ENCODE measurements at places on chromosomes 2 and 18.

- DNase-seq = no peak
These were observed 82.2 kb downstream of the EPAS1 start for GRCh38 chr2:46379213-46380037.

- peak; percentile 56 for DNase-seq
These were observed 463.7 kb upstream of the HNMT start for GRCh38 chr2:137500599-137500998.

GRCh38 chr2:68667371-68667770 lies 24.0 kb downstream of the PROKR1 start:
- DNase-seq = no peak

DNA sequence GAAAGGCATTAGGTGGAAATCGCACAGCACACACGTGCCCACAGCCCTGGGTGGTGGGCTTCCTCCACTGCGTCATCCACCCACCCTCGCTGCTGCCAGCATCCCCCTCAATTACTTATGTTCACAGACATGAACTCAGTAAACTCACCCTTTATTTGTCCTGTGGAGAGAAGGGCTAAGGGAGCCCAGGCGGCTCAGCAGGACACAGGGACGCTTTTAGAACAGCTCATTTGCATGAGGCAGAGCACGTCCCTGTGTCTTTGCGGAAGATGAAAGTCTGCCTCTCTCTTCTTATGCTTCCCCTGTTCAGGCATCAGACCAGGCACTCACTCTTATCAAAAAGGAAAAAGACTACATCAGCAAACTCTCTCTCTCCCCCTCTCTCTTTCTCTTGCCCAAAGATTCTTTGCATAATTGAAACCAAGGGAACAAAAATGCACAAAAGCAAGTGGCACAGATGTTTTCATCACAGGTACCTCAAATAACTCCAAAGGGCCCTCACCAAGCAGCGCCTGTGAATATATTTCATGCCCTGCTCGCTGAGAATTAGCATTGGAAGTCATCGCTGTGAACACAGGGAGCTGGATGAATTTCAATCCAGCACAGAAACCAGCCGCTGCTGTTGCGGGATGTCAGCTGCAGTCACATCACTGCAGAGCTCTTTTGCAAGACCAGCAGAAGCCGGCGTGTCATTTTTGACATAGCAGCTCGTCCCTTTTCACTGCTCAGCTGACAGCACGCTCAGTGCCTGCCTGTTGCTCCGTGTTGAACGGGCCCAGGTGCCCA lies 376.3 kb upstream of the MYT1L start:
- DNase-seq = no peak

- DNase-seq = peak; percentile 5
These were observed 166.2 kb downstream of the ATAD2B start for GRCh38 chr2:23760736-23761135.

- no peak for DNase-seq
These were observed 98.5 kb upstream of the RIOK3 start for GRCh38 chr18:23354625-23355024.

DNA sequence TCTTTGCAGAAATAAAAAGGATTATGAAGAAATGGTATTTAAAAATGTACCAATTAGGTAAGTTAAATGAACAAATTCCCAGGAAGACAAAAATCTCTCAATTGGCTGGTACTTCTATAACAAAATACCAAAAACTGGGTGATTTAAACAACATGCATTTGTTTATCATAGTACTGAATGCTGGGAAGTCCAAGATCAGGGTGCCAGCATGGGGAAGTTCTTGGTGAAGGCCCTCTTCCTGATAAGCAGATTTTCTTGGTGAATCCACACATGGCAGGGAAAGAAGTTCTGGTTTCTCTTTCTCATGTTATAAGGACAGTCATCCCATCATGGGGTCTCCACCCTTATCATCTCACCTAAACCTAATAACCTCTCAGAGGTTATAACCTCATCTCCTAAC lies 271.6 kb upstream of the SETBP1 start:
- DNase-seq = no peak

DNA sequence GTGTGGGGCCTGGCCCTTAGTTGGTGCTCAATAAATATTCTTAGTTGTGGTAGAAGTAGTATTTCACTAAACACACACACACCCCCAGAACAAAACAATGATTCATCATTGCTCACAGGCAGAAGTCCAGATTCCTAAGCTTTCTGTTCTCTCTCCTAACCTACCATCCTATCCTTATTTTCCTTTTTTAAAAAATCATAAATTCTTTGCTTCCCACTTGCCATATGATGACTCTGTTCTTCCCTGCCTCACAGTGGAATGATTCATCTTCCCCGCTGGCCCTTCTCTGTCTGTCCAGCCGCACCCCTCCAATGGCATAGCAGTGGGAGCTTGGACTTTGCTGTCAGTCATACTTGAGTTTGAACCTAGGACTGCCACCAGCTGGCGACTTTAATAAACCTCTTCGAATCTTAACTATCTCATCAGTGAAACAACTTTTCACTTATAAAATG lies 5.2 kb downstream of the EML6 start:
- no peak for DNase-seq

GRCh38 chr2:39696101-39696553 lies 30.4 kb downstream of the TMEM178A start:
- peak; percentile 41 for DNase-seq

- no peak for DNase-seq
These were observed 25.0 kb upstream of the FN1 start for GRCh38 chr2:215460682-215461382.

GRCh38 chr18:58639751-58640427 lies 11.0 kb upstream of the ALPK2 start:
- DNase-seq = no peak

All from NCI-H2227 treated with DMSO at 0.1 percent for 48 hours (cell line).